ENCODE measurements at places on chromosomes 11 and 22.

DNA sequence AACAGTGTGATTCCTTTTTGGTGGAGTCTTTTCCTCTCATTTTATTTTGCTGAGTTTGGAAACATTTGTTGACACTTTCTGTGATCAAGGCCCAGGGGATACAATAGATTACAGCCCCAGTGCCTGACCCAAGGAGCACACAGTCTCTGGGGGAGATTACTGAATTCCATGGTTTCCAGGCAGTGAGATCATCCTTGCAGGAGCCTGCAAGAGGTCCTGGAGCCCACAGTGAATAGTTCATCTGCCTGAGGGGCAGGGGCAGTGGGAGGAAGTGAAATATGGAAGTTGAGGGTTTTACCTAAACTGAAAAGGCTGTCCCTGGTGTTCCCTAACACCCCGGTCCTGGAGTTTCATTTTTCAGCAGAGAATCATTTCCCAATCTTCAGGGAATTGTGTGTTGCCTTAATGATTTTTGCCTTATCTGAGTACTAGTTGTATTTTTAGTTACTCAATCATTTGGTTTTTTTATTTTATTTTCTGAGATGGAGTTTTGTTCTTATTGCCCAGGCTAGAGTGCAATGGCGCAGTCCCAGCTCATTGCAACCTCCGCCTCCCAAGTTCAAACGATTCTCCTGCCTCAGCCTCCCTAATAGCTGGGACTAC is 7.7 kb downstream of the CCS start:
- DNase-seq, result no peak

DNA sequence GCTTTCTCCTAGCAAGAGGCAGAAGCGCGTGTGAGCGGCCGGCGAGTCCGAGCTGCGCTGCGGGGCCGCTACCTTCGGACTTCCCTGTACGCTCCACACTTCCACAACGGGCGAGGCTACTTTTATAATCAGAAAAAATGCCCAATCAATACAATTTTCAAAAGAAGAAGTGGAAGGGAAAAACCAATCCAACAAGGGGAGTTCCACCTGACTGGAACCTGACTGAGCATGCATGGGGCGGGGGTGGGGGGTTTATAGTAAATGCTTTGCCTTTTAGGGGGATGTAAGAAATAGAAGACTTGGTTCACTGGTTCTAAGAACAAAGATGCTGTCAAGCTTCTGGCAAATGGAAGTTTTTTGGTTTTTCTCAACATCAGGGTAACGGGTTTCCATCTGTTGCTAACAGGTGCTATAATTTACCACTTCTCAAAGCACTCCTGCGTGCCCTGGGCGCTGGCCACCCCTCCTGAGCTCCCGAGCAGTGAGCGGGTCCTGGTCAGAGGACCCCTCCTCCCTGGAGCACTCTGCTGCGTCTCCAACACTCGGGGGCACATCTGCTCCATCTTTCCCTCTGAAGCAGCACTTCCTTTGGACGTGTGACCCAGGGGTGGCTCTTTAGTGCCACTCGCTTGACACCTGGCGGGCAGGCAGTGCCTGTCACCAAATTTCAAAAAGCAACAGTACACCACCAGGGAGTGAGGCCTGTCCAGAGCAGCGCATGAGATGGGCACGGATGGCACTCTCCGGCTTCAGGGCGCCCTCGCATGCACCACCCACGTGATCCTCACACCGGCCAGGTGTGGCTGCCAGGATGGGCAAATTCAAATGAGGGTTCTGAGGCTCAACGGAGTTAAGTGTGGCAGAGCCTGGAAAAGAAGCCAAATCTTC is 21.6 kb upstream of the BID start:
- peak; percentile 79 for DNase-seq

- no peak for DNase-seq
These were observed 76.2 kb upstream of the GDPD4 start for GRCh38 chr11:77377734-77378133.

GRCh38 chr11:12889243-12889642 is 119.9 kb upstream of the RASSF10 start:
- no peak for DNase-seq

DNA sequence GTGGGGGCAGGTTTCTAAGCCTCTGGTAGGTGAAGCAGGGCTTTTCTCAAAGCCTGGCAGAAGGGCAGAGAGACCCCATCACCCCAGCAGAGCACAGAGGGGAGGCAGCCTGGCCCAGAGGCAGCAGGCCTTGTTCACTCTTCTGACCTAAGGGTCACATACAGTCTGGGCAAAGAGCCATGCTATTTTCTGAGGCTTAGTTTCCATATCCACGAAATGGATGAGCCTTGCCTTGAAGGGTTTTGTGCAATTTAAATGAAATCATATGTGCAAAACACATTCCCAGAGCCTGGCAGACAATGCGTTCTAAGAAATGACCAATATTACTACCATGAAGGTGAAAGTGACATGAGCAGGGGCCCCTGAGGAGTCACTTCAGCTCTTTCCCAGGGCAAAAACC is 44.5 kb downstream of the HIRA start:
- DNase-seq, result no peak

Data from GM20000 (cell line).